ENCODE measurements at places on chromosomes 16 and 17.

DNA sequence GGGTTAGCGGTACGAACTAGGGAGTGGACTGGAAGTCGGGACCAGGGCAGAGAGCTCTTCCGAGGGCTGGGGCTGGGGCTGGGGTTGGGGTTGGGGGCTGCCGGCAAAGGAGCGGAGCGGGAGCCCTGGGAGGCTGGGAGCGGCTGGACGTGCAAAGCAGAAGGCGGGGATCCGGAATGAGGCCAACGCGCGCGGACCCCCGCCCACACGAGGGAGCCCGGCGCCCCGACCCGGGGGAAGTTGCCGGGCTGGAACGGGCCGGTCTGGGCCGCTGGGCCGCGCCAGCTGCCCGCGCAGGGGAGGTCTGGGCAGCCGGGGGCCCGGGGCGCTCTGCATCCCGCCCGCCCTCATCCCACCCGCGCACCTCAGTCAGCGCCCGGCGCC, 323 bp downstream of the ST3GAL2 start:
- DNase-seq = no peak

- DNase-seq = no peak
These were observed 118.5 kb downstream of the C16orf78 start for GRCh38 chr16:49491771-49492761.

GRCh38 chr17:55642741-55643140, 79.9 kb downstream of the TMEM100 start:
- DNase-seq = no peak

GRCh38 chr17:49525831-49526741, 31.0 kb downstream of the NGFR start:
- no peak for DNase-seq

GRCh38 chr16:75811020-75811634, 84.8 kb upstream of the CPHXL start:
- DNase-seq = no peak

DNA sequence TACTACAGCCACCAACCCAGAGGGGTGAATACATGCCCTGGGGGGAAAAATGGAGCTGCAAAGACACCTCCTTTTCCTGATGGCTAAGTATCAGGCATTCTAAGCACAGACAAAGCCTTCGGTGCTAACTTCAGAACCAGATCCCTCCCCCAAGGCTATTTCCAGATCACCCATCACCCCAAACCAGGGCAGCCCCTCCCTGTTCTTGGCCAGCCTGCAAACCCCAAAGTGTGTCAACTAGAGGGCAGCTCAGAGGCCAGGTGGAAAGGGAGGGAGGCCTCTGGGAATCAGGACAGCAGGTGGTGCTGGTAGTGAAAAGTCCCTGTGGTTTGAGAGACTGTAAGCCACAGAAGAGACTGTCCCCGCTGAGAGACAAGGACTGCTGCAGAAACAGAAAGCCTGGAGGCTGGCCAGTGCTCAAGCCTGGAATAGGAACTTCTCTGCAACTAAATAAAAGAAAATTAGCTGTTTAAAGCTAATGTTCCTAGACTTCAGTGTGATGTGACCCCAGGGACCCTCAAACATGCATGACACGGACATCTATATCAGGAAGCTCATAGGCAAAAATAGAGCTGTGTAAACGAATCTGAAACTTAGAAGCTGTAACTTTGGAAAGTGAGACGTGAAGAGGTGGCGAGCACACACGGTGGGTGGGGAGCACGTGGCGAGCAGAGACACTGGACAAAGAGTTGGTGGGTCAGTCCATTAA, 9.1 kb downstream of the TUBG1 start:
- peak; percentile 7 for DNase-seq

DNA sequence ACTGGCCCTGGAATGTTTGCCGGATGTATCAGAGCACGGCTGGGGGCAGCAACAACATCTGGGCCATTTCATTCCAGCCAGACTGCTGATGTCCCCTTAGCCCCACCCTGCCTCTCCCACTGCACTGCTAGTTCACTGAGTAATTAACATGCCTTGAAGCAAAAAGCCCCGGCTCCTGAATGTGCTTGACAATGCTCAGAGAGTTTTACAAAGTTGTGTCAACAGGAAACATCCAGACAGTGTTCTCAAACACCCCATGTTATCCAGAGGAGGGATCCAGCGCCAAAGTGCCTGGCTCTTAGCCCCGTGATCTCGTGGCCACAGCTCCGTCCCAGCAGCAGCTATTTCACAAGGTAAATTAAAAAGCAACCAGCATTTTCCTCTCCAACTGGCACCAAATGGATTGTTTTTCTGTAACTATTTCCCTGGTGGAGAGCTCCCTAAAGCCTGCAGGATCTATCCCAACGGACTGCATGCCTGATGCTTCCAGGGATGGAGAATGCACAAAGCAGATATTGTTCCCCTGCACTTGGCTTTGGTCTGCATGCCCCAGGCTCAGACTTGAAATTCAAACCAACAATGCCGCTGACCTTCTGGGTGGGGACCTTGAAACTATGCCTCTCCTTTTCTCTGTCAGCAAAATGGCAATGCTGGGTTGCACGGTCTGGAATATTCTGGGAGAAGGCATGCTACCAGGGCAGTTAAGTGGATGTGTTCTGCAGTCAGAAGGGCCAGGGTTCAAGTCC, 115.6 kb upstream of the CDH5 start:
- DNase-seq = peak; percentile 27

- DNase-seq = no peak
These were observed 40.4 kb downstream of the CNGB1 start for GRCh38 chr16:57930533-57930932.

DNA sequence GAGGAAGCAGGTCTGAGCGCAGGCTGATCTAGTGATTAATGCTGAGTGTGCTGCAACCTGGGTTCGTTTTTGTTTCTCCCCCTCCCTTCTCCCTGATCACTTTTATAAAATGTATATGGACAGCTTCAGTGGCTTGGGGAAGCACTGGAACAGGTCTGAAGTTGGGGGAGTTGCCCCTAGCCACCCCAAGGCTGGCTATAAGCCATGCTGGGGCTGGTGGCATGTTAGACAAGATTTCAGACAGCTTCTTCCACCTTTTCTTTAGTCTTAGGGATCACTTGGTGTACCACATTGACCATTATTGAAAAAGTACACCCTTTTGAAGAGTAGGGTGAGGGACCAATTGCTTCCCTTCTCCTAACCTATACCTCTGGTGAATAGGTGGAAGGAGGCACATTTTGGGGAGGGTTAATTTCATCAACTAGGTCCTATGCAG, 3.8 kb upstream of the VAC14 start:
- DNase-seq = no peak

GRCh38 chr17:42844271-42844670, at the start of gene AOC2:
Gene AOC2, plus strand, starts transcription at chr17:42844580. Its CDS starts 47 bp downstream, at chr17:42844627.
- DNase-seq = peak; percentile 27

DNA sequence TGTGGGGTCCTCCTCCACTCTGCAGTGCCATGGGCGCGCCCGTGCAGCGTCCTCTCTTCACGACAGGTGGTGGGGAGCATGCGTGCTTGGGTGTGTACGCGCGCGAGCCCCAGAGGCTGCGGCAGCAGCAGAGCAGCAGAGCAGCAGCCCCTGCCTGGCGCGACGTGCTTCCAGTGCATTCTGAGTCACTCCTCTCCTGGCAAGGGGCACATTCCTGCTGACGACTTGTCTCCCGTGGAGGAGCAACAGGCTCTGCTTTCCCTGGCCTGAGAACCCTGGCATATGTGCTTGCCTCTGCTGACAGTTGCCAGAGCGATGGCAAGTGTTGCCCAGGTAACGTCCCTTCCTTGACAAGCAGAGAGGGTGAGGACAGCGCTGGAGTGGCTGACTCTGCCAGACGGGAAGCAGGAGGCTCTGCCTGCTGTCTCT, 133.8 kb upstream of the PLCG2 start:
- DNase-seq = peak; percentile 83

DNA sequence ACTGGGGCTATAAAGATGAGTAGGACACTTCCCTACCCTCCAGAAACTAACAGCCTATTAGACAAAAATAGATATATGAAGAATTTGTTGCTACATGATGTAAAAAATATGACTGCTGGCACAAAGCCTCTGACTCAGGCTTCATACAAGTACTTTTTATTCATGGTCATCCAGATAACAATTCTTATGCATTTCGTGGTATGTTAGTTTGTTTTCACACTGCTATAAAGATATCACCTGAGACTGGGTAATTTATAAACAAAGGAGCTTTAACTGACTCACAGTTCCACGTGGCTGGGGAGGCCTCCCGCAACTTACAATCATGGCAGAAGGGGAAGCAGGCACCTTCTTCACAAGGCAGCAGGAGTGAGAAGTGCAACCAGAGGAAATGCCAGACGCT, 112.5 kb upstream of the HLF start:
- DNase-seq = peak; percentile 78

- no peak for DNase-seq
These were observed 12.0 kb downstream of the RARA start for GRCh38 chr17:40320756-40321523.

GRCh38 chr17:75468291-75468754, 11.9 kb downstream of the TMEM94 start:
- no peak for DNase-seq

GRCh38 chr16:4979736-4980660, 21.9 kb downstream of the SEC14L5 start:
- DNase-seq = no peak

DNA sequence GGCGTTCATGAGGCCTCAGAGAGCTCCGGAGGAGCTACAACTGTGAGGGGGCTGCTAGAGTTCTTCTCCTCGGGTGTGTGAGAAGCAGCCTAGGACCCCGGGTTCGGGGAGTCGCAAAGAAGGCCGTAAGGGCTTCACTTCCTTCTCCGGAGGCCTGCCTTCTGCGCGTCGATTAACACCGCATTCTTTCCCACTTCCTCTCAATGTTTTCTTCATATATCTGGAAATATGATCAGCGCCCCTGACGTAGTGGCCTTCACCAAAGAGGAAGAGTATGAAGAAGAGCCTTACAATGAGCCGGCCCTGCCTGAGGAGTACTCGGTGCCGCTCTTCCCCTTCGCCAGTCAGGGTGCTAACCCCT, 449 bp downstream of the SMCR8 start:
- DNase-seq = no peak

- no peak for DNase-seq
These were observed 10.2 kb downstream of the NDE1 start for GRCh38 chr16:15660203-15660601.

GRCh38 chr16:16124438-16124837, 98.9 kb downstream of the ABCC6 start:
- no peak for DNase-seq

GRCh38 chr16:50598936-50599361, 50.8 kb downstream of the NKD1 start:
- no peak for DNase-seq

- no peak for DNase-seq
These were observed 89.5 kb downstream of the MRC2 start for GRCh38 chr17:62716834-62717588.

DNA sequence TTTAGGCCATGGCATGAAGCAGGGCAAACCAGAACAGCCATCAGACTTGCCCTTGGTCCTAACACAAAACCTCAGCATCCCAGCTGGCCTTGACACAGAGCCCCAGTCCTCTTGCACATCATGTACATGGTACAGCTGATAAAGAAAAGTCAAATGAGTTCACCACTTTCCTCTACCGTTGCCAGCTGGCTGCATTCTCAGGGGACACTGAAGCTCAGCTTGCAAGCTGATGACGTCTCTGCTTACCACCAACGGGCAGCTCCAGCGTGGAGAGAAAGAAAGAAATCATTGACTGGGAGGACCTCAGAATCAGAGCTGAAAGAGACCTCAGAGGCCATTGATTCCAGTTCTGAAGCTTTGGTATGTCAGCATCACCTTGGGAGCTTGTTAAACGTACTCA, 80.7 kb upstream of the CES5A start:
- no peak for DNase-seq

DNA sequence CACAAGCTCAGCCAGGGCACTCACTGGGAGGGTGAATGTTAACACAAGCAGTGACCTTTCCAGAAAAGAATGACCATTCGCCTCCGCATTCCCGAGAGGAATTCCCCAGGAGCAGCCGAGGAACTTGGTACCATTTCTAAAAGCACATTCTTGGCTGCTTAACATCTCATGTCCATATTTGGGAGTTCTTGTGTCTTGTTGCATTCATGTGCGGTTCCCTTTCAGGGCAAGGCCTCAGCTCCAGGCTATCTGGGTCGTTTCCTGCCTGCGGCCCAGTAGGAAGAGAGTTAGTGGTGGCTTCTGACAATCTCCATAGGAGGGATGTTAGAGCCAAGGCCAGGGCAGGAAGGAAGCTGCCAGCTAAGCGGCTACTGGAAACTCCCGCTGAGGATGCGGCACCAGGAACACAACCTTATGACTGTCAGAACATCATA, 27.8 kb upstream of the MEAK7 start:
- peak; percentile 99 for DNase-seq

GRCh38 chr16:20781697-20782096, 17.9 kb downstream of the ACSM3 start:
- no peak for DNase-seq

DNA sequence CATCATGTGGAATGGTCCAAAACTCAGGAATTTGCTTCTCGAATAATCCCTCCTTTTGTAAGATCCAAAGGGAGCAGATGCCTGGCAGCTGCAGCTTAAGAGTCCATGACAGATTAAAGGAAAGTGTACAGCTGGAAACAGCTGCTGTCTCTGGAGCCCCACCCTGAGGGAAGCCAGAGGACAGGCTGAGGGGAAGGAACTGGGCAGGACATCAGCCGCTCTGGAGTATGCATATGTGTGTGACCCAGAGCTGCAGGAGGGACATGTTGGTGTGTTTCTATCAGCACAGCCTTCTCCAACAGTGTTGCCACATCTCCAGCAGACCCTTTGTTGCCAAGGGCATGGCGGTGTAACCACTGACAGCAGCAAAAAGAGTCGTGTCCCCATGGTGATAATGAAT, 46.2 kb downstream of the CYB561 start:
- DNase-seq = no peak

DNA sequence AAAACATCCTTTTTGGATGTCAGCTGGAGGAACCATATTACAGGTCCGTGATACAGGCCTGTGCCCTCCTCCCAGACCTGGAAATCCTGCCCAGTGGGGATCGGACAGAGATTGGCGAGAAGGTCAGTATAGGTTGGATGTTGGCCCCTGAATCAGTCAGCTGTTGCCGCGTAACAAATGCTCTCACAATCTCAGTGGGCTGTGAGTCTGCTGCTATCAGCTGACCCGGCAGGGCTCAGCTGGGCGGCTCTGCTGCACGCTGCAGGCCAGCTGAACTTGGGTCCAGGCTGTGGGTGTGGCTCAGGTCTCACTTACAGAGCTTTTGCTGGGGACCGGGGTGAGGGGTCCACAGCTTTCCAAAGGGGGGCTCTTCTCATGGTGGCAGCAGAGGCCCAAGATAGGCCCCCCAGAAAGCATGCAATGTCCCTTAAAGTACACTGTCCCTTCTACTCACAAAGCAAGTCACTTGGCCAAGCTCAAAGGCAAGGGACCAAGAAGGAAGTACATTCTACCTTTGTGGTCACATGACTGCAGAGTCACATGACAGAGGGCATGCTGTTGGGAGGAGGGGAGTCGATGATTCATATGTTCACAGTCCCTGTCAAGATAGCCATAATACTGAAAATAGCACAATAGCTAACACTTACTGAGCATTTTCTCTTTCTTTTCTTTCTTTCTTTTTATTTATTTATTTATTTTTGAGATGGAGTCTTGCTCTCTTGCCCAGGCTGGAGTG, 134.2 kb downstream of the ABCC1 start:
- peak; percentile 27 for DNase-seq

GRCh38 chr16:75203096-75203495, 3.9 kb downstream of the CTRB2 start:
- DNase-seq = no peak
